Right atrium auricular region (tissue), 2 donors: ENCODE measurements at places on chromosomes 5 and 9.

DNA sequence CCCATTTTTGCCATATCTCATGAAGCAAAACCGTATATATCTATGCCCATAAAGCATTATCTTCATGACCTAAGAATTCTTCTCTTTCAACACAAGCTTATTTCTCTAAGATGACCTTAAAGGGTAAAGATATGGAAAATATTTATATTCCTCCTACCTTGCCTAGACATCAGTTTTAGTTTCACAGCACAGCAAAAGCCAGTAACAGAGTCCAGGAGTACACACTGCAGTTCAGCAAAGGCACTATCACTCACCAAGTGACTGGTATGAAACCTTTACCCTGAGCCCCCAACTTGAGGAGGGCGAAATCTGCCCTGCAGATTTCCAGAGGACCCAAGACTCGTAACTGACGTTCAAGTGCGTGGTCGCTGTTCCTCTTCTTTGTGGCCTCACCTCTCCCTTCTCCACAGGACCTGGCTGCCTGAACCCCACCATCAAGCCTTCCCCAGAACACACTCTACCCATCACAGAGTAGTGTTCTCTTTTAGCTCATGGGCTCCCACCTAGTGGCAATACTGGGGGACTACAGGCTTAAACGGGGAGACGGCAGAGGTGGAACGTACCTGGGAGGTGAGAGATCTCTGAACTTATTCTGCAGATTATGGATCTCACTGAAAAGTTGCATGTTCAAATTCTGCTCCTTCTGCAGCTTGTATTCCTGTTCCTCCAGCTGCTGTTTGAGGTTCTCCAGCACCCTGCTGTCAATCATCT lies 141.0 kb downstream of the CDK5RAP2 start:
- H3K4me1 ChIP-seq, result peaks cover 19% of the 10 kb centered on the region
- no peak overlapping the region for H3K27ac ChIP-seq
- H3K36me3 ChIP-seq, result peaks cover 12% of the 10 kb centered on the region
- no peak overlapping the region for H3K4me3 ChIP-seq

DNA sequence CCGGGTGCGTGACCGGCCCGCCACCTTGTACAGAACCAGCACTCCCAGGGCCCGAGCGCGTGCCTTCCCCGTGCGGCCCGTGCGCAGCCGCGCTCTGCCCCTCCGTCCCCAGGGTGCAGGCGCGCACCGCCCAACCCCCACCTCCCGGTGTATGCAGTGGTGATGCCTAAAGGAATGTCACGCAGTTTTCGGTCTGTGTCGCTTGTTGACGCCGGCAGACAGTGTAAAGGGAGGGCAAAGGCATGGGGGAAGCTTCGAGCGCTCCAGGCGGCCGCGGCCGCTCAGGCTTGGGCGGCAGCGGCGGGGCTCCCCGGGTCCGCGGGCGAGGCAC lies 1.3 kb downstream of the LRRC26 start:
- H3K27ac ChIP-seq, result no peak overlapping the region
- H3K27me3 ChIP-seq, result peaks cover 34% of the 10 kb centered on the region
- H3K36me3 ChIP-seq, result no peaks in the 10 kb centered on the region
- H3K4me1 ChIP-seq, result no peaks in the 10 kb centered on the region
- peak overlapping the region; percentile 11 for H3K4me3 ChIP-seq

DNA sequence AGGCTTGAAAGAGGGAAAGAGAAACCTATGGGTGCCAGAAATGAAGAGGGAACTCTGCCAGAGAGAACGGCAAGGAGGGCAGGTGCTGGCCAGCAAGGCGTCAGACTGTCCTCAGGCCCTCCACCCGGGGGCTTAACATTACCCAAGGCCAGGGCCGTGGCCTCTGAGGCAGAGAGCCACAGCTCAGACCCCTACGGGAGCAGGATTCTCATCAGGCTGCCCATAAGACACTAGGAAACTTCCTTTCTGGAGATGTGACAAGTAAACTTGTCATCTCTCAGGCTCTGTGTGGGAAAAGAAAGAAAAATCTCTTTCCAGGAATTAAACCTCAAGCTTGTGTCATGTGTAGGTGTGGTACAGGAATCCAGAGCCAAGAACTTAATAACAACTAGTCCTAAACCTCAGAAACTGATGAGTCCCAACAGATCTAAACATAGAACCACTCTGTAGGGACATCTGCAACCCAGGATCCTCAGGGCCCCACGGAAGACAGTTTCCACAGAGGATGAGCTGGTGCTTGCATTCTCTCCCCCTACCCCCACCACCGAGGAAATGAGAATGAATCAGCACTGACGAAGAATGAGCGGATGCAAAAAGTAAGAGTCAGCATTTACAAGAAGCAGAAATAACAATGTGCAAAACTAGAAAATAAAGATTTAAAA lies 74.3 kb downstream of the DCP2 start:
- peaks cover 14% of the 10 kb centered on the region for H3K36me3 ChIP-seq
- no peaks in the 10 kb centered on the region for H3K27me3 ChIP-seq
- H3K27ac ChIP-seq, result peak overlapping the region; percentile 11

DNA sequence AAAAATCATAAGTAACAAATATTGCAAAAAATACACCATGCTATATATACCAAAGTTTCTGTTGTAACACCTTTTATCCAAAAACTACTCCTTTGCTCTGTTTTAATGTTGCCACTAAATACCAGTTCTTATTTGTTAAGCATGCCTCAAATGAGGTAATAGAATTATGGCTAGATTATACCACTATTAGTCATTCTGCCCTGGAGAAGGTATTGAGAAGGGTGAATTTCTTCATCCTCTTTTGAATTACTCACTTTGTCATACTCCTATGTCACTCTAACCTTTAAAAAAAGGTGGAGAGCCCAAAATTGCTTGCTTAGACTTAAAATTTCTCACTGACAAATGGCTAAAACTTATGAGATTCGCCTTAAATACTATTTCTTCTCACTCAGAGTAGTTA lies 750.9 kb downstream of the MAT2B start:
- no peaks in the 10 kb centered on the region for H3K4me1 ChIP-seq
- H3K4me3 ChIP-seq, result no peak overlapping the region
- H3K27ac ChIP-seq, result no peak overlapping the region

DNA sequence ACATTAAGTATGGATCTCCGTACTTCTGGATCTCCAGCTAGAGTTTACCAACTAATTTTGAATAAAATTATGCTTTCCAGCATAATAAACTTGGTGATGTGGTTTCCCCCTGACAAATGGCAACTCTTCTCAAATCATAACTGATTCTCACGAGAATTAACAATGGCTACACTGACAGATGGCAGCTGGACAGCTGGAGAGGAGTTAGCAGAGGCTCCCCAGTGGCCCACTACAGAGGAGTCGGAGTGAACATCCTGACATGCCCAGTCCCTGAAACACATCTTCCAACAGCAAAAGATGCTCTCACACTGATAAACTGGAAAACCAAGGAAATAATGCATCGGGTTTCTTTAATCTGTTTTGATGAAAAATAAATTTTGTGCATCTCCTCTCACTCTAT lies 239.6 kb downstream of the MAN2A1 start:
- no peak overlapping the region for H3K4me3 ChIP-seq
- DNase-seq, result no peak
- H3K36me3 ChIP-seq, result no peaks in the 10 kb centered on the region
- no peaks in the 10 kb centered on the region for H3K4me1 ChIP-seq
- H3K27ac ChIP-seq, result no peak overlapping the region
